ENCODE measurements at places on chromosomes 6 and 20.

DNA sequence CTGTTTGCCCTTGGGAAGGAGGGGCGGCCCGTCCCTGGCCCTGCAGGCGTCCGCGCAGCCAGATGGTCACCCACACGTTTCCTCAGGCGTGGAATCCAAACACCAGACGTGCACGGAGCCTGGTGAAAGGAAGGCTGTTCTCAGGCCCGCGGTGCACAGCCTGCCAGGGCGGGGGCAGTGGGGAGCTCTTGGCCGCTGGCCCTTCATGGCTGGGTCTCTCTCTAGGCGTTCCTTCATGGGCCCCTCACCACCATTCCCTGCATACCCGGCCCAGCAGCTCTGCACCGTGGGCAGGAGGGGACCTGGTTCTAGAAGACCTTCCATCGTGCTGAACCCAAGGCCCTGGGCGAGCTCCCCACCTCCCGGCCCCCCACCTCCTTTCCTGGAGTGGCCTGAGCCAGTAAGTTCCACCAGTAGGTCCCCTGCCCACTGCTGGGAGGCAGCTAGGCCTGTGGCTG, 30.4 kb upstream of the SMOC2 start:
- no peak for DNase-seq

GRCh38 chr20:37542281-37542680, 14.6 kb upstream of the BLCAP start:
- DNase-seq = no peak

GRCh38 chr20:47280228-47280627, 76.3 kb downstream of the ZMYND8 start:
- no peak for DNase-seq

DNA sequence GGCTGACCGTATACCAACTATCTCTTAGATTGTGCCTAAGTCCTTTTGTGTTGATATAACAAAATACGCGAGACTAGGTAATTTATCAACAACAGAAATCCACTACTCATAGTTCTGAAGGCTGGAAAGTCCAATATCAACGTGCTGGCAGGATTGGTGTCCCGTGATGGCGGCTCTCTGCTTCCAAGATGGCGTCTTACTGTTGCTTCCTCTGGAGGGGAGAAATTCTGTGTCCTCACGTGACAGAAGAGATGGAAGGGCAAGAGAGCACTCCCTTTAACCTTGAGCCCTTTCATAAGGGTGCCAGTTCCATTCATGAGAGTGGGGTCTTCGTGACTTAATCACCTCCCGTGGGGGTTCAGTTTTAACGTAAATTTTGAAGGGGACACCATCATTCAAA, 28.1 kb downstream of the RNF144B start:
- no peak for DNase-seq

- no peak for DNase-seq
Observed at GRCh38 chr20:53069132-53069531, 97.0 kb downstream of the TSHZ2 start.

DNA sequence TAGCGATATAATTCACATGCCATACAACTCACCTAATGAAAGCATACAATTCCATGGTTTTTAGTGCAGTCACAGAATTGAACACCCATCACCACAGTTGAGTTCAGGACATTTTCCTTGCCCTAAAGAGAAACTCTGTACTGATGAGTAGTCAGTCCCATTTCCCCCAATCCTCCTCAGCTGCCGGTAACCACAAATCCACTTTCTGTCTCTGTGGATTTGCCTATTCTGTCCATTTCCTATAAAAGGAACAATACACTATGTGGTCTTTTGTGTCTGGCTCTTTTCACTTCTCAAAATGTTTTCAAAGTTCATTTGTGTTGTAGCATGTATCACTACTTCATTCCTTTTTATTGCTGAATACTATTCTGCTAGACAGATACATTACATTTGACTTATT, 67.9 kb upstream of the TGM3 start:
- no peak for DNase-seq

DNA sequence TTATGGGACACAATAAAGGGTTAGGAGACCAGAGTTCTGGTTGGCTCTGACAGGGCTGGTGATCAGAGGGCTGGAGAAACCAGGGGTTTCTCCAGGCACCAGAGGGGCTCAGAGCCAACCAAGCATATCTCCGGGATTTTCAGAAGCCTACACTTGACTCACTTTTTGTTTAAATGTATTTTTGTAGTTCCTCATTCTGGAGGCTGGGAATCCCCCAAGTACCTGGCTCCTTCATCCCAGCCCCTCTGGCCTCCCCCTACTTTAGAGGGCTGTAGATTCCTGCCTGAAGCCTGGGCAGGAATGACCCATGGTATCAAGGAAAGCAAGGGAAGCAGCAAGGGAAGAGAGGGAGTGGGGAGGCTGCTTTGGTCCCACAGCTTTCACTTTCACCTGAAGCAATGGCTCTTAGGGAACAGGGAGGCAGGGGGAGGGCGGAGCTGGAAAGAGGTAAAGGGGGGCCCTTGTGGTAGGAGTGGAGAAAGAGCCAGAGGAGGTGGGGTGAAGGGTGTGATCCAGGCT, 973 bp downstream of the CD40 start:
- DNase-seq = no peak

- peak; percentile 62 for DNase-seq
Observed at GRCh38 chr6:14066782-14067406, 50.7 kb upstream of the CD83 start.

- DNase-seq = no peak
Observed at GRCh38 chr20:2210646-2211552, 84.9 kb upstream of the TGM3 start.

DNA sequence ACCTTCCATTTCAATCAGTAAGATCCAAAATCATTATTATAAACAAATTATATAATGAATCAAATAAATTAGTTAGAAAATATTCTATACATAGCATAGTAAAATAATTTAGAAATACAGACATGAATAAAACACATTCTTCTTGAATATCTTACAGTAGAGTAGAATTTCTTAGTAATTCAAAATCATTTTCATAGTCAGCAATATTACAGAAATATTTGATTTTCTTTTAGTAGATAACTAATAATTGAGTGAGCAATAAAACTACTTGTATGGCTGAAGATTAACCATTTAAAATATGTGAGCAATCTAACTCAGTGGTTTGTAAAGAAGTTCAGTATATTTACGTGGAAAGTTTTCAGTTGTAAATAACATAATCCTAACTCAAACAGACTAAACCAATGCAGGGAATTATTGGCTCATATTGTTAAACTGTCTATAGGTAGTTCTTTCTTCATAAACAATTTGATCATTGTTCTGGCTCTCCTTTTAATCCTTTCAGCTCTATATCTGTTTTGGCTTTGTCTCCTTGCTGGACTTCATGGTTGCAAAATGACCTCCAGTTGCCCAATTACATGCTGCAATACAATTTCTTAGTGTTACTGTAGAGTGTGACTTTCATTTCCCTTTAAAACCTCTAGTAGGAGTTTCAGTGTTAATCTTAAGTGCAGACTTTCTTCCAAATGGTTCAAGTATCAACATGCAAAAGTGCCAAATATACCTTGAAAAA, 307.5 kb downstream of the EYS start:
- DNase-seq = no peak

DNA sequence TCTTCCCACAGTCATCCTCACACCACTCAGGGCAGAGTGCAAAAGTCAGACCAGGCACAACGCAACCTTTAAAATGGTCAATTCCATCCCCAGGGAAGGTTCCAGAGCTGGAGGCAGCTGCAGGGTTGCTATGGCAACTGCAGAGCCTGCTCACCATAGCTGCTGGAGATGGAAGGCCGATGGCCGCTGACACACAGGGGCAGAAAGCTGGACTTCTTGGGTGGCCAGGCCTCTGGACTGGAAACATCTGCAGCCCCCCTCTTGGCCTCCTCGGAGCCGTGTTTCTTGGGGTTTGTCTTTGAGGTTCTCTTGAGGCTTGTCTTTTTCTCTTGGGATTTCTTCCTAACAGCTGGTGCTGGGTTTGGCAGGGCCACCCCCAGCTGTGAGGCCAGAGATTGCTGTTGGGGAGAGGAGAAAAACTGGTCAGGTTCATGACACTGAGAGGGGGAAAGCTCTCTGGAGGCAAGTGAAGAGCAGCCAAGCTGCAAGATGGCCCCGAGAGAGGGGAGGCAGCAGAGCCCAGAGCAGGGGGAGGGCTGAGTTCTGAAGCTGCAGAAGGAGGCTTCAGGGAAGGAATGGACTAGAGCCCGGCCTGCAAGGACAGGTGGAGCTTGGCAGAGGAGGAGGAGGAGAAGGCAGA, 10.2 kb downstream of the BNIP5 start:
- peak; percentile 86 for DNase-seq

- DNase-seq = no peak
Observed at GRCh38 chr20:2804041-2804828, 3.8 kb upstream of the CPXM1 start.

DNA sequence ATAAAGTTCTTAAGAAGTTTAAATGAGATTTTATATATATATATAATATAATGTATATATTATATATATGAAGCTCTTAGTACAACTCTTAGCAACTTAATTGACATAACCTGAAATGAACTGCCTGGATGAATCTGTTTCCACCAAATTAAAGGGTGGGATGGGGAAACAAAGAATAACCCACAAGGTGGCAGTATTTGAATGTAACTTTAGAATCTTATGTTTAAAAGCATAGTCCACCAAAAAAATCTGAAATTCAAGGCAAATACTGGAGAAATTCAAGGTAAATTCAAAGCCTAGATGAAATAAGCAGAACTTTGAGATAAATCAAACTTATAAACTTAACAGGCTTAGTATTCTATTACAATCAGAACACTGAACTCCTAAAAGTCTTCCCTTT, 4.4 kb upstream of the IBTK start:
- no peak for DNase-seq

Data from retina (tissue), 1 donor.